Stimulated activated CD4-positive, alpha-beta T cell treated with anti-CD3 and anti-CD28 coated beads, Interleukin-4, amount 100 ng/mL, for 4 hours (primary cell): ENCODE measurements at places on chromosomes 3 and 15.
A peak's percentile ranks its signal among the peaks of the same experiment; 100 is the strongest.

- DNase-seq = no peak
Measured at GRCh38 chr3:72744330-72744729, 103.9 kb downstream of the SHQ1 start.

DNA sequence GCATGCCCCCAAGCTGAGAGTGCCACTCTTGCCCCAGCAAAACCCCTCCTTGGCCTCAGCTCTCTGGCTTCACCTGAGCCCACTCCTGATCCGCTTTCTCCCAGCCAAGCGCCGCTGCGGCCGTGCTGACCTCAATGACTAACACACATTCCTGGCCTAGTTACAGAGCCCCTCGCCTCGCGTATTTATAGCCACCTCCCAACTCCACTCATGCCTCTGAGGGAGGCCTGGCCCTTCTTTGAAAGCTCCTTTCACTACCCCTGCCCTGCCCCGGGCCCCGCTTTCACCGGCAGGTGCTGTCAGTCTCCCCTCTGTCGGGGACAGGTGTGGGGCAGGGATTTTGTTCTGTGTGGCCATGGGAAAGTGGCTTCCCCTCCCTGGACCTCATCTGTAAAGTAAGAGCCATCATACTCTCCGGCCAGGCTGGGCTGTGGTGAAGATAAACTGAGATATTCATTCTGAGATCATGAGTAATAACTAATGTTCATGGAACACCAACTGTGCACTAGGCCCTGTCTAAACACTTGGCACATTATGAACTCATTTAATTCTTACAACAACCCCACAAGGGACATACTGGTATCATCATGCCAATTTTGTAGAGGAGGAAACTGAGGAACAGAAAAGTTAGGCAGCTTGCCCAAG, 13.2 kb upstream of the ATP2B2 start:
- DNase-seq = no peak

DNA sequence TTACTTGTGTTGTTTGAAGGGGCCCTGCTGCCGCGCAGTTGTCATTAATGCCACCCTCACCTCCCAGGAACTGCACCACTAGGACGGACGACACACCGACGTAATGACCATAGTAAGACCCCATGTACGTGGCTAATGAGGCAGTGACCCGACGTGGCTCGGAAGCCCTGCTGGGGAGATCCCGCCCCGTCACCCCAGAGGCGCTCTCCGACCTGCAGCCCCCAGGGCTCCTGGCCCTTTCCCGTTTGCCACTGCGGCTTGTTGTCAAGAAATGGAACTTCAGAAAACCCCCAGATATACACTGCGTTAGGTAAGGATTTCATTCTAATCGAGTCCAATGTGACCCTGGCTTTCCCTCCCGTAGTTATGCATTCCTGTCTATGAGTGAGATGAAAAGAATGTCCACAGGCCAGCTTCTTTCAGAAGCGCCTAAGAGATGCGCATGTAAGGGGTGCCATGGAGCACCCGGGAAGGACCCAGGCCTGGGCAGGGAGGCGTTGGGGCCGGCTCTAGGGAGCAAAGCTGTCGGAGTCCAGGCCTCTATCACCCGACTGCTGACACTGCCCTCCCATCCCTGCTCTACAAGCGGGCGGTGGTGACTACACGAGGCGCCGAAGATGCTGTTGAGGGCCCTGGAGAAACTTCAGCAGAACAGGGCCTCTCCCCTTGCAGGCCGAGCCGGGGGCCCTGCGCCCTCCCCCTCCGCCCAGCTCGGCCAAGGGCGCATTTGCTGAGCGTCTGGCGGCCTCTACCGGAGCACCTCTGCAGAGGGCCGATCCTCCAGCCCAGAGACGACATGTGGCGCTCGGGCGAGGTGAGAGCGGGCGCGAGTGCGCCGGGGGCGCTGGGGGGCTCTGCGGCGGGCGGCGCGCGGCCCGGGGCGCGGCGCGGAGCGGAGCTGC, at the start of gene GABRA5:
GABRA5 (plus strand) TSS at position 765 of the 902 bp plus-strand sequence. CDS start 2,187 bp downstream, outside the sequence.
- DNase-seq = no peak

GRCh38 chr15:67089217-67090193, 24.1 kb downstream of the SMAD3 start:
- DNase-seq = no peak

- DNase-seq = peak; percentile 5
Measured at GRCh38 chr3:9067352-9067975, 104.2 kb upstream of the RAD18 start.

GRCh38 chr3:128824132-128824850, 55.1 kb upstream of the ACAD9 start:
- DNase-seq = no peak

- no peak for DNase-seq
Measured at GRCh38 chr3:123788710-123789109, 95.4 kb downstream of the MYLK start.

GRCh38 chr15:58520464-58520863, 88.7 kb downstream of the LIPC start:
- DNase-seq = no peak

- DNase-seq = no peak
Measured at GRCh38 chr3:76063019-76063418, 277.7 kb upstream of the ZNF717 start.

DNA sequence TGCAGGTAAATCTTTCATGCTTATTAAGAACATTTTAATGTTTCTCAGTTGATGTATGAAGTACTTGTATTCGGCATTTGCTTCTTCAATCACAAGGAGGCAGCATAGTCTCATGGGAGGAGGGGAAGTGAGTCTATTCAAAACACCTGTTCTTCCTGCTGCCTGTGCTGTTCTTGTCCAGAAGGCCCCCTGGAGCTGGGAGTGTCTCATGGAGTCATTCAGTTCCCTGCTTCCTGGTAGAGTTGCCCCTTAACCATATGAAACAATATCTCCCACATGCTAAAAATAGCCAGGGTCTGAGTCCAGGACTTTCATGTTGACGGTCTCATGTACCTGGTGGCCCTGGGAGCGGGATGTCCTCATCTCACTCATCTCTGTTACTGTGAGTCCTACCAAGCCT, 15.5 kb upstream of the PPP1R2 start:
- DNase-seq = no peak

GRCh38 chr3:76310089-76310488, 524.7 kb upstream of the ZNF717 start:
- no peak for DNase-seq

GRCh38 chr3:197337656-197338055, 39.2 kb upstream of the DLG1 start:
- no peak for DNase-seq

DNA sequence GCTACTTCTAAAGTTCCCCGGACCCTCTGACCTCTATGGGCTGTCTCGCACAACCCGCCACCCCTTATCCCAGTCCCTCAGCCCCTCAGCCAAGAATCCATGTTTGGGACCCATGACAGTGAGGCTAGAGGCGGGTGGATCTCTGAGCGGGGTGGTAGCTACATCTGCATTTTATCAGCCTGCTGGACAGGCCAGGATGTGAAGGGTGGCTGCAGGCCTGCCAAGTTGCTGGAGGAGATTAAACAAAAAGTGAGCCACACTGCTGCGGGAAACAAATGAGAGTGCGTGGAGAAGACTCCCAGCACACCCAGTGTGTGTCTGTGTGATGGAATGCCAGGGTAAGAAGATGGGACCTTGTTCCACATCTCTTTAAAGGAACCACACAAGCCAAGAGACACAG, 51.1 kb upstream of the SPATA12 start:
- no peak for DNase-seq

- DNase-seq = no peak
Measured at GRCh38 chr15:31214864-31215489, 111.7 kb upstream of the KLF13 start.

DNA sequence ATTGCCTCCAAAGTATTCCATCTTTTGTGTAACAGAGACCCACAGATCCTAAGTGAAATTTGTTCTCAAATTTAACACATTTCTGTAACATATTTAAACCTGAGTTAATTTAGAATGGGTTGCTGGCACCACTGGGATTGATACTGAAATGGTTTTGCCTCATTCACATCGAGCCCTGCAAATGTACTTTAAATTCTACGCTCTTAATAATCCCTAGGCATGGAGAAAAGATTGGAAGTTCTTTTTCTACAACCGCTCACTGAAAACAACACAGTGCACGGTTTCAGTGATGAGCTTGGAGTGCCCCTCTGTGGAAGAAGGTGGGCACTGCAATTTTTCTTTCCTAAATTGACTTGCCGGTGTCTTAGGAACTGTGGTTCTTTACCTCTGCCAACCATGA, 109.9 kb upstream of the ATP11B start:
- peak; percentile 38 for DNase-seq

GRCh38 chr3:181134873-181135272, 145.3 kb upstream of the DNAJC19 start:
- DNase-seq = no peak
